Fibroblast of skin of back (primary cell): ENCODE measurements at places on chromosomes 5 and 9.

- DNase-seq, result no peak
These were observed 91.7 kb upstream of the C6 start for GRCh38 chr5:41305056-41305455.

DNA sequence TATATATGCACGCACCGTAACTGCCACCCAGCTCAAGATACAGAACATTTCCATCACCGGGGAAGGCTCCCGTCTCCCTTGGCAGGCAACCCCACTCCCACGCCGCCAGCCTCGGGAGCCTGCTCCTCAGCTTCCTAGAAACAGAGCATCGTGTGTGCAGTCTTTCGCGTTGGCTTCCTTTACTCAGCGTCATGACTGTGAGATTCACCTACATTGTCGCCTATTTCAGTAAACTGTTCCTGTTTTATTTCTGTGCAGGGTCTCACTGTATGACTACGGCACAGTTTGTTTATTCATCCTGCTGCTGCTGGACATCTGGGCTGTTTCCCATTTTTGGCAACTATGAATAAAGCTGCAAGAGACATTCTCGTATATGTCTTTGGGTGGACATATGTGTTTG lies 90.7 kb downstream of the STK10 start:
- DNase-seq, result no peak

GRCh38 chr5:661891-662750 lies 31.0 kb downstream of the TPPP start:
- no peak for DNase-seq

DNA sequence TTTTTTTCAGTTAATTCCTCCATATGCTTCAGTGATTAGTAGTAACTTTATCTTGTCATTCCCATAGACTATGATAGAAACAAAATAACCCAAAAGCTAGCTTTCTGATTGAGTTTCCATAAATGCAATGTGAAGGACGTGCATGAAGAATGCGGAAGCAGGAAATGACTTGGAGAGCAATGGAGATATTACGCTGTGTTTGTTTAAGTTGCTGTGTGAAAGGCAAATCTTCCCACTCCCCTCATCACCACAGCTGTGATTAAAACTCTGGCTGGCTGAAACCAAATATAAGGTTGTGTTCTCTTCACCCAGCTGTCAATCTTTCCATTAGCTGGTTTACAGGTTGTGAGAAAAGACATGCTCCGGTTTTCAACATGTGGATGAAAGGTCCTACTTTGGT lies 83.9 kb downstream of the NR2F1-AS1 start:
- DNase-seq, result peak; percentile 68

- peak; percentile 89 for DNase-seq
These were observed 212.2 kb downstream of the PCSK1 start for GRCh38 chr5:96220610-96221390.
